Epithelial cell of esophagus (primary cell): ENCODE measurements at places on chromosomes 4 and X.

DNA sequence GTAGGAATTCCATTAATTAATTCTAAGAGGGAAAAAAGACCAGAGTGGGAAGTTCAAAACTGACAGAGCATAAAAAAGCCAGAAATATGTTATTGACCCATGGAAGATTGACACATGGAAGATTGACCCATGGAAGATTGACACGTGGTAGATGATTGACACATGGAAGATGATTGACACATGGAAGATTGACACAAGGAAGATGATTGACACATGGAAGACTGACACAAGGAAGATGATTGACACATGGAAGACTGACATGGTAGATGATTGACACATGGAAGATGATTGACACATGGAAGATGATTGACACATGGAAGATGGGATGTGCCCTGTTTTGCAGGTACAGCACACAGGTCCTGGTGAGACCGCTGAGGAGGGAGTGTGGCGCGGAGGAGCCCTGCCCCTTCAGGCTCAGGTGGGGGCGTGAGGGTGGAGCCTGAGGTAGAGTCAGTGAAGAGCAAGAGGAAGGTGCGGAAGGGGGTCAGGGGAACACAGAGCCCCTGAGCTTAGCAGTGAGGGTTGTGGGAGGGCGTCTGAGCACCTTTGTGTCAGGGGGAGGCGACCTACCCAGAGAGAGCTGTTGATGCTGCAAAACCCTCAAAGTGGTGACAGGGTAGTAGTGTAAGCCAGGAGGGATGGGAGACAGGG, 15.8 kb upstream of the PDE6B start:
- peak; percentile 17 for DNase-seq

GRCh38 chr4:74758551-74759145, 35.7 kb downstream of the BTC start:
- DNase-seq: no peak

- DNase-seq: peak; percentile 8
Observed at GRCh38 chrX:110086162-110086915, 83.4 kb downstream of the TMEM164 start.

GRCh38 chr4:74930162-74930561, 2.8 kb upstream of the PARM1 start:
- DNase-seq: no peak
